ENCODE measurements at places on chromosomes 5 and 9.

DNA sequence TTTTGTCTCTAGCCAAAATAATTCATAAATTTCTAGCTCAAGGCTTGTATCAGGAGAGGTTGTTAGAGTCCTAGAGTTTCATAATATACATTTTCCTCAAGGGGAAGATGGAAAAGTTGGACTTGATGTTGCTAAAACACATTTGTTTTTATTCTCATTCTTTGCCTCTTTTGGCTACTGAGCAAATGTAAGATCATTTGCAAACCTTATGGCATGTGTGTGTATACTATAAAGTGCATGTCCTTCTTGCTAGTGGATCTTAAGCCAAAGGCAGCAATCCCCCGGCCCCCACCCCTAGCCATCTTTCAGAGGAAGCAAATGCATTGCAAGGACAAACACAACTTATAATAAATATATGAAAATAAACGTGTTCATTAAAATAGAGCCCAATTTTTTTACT lies 43.0 kb downstream of the ADAMTSL1 start:
- DNase-seq: no peak

DNA sequence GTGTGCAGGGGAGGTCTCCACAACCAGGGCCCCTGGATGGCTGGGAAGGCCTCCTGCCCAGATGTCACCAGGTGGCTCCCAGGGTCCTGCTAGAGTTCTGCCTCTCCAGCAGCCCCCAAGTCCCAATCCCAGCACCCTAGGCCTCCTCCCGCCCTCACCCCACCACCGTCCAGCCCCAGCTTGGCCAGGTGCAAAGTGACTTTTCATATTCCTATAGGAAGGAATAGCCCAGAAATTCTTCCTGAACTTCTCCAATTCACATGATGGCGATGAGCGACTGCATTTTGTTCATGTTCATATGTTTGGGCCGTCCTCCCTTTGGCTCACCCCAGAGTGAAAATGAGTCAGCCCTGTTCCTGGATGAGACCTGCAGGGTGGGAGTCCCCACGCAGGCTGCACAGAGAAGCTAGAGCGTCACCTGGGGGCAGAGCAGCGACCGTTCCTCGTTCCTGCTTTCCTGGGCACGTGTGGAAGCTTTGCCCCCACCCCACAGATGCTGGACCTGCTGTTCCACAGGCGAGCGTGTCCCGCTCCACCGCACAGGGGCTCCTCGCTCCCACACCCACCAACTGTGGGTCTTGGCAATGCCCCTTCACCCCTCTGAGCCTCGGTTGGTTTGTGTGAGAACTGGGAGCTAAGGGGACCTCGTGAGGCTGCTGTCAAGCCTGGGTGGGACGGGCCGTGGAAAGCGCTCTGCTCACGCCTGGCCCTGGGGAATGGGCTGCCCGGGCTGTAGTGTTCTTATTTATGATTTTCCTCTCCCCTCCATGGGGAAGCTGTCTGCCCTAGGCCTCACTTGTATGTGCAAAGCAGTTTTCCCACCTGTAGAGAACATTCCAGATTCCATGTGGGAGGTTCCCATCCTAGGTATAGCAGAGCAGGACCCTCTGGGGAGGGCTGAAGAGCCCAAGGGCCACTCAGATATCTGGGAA lies 6.9 kb downstream of the MRPS2 start:
- DNase-seq: no peak

DNA sequence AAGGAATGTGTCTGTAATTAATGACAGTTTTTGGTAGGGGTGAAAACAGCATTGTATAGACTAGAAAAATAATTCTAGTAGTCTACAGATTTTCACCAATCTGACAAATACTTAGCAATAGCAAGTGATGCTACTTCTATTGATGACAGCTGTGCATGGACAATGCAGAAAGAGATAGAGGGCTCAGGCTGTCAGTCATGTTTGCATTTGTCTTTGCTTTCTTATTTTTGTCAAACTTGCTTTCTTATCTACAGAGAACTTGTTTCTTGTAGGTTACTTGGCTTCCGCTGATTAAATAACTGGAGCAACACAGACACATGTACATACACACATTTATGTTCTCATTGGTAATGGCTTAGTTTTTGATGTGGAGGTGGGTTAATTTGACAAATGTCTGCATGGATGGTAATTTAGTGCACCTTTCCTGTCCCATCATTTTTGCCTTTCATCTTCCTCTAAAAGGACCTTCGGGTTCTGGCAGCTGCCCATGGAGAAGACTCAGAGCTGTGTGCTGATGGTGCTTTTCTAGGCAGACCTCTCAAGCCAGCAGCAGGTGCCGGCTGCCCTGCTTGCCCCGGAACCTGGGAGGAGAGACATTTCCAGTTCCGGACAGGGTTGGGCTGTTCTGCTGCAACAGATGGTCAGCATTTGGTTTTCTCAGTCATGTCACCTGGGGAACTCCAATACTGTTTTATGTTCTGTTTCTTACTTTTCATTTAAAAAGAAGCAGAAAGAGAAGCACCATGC lies 28.8 kb downstream of the CAMK4 start:
- no peak for DNase-seq

DNA sequence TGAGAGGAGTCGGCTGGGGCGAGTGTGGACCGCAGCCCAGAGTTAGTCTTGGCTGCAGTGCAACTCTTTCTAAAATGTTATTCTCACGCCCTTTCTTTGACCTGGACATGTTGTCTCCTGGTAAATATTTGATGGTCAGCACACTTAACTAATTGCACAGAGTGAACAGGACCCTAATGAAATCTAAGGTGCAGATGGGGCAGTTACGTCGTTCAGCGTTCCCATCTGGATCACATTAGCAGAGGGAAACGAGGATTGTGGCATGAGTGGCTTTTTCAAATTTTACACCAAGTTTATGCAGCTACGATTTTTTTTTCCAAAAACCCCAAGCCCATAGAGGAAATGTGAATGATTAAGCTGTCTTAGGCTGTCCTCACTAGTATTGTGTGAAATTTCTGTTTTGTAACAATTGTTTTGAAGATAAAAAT lies 483 bp downstream of the C9orf85 start:
- peak; percentile 63 for DNase-seq
